CD4-positive, alpha-beta memory T cell (primary cell): ENCODE measurements at places on chromosomes 1 and 21. TPM values are rescaled to one million over a fixed set of nuclear protein-coding genes. Genes with fewer than 3 reads are reported as not detected.

ZNF593OS gene
- not detected for total RNA-seq

DNA sequence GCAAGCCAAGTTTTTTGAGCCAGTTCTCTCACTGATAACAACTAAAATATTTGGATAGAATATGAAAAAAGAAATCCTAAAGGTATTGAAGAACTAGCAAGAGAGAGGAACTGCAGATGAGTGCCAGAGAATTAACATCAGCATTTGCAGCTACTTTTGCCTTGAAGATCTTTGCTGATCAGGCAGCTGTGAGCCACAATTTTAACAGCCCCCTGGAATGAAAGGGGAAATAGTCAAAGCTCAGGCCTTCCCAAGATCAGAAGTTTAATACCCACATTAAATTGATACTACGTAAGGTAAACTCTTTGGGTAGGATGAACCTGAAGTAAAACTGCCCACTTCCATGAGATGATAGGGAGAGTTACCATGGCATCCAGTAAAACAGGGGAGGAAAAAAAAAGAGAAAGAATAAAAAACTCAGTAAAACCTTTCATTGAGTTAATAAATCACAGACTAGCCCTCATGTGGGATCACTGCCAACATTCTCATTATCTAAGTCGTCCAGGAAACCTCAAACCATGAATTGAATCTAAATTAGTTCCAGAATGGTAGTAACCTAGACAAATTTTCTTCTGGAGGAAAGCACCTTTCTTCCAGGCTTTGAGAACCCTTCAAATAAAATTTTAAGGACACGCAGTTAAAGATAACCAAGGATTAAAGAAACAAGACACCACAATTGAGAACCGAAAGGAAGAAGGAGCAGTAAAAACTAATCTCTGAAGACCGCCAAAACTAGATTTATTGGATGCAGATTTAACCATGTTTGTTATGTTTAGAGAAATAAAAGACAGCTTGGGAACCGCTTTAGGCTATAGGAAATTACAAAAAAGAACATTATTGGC lies 28.3 kb downstream of the SCP2 start:
- no peaks in the 10 kb centered on the region for H3K27me3 ChIP-seq
- H3K4me1 ChIP-seq: no peaks in the 10 kb centered on the region
- no peaks in the 10 kb centered on the region for H3K36me3 ChIP-seq
- no peak for DNase-seq
- H3K27ac ChIP-seq: no peak overlapping the region

- DNase-seq: no peak
- no peaks in the 10 kb centered on the region for H3K36me3 ChIP-seq
- H3K4me1 ChIP-seq: no peaks in the 10 kb centered on the region
- no peak overlapping the region for H3K4me3 ChIP-seq
- no peak overlapping the region for H3K27ac ChIP-seq
Observed at GRCh38 chr1:230781594-230781993, 34.4 kb downstream of the CAPN9 start.

LRRC39 gene
- 1.0 TPM for total RNA-seq

C8B gene
- total RNA-seq: not detected

GRCh38 chr1:95033843-95034242 lies 38.9 kb downstream of the ALG14 start:
- H3K36me3 ChIP-seq: no peaks in the 10 kb centered on the region
- no peak for DNase-seq

NIT1 gene
- total RNA-seq: 50.5 TPM

DNA sequence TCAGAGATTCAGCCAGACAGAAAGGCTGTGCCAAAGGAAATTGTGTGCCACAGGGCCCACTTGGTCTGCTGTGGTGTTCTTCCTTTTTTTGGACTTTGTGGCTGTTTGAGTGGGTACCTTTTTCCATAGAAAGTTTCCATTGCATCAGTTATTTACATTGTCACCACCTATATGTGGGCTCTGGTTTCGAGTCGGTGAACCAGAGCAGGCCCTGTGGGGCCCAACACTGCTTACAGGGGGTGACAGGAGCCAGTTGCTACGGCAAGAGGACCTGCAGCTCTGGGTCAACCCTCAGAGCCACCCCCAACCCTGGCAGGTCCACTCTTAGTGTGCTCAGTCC lies 157.0 kb upstream of the EDN2 start:
- peaks cover 26% of the 10 kb centered on the region for H3K4me1 ChIP-seq
- H3K27me3 ChIP-seq: no peaks in the 10 kb centered on the region
- no peak overlapping the region for H3K4me3 ChIP-seq
- H3K27ac ChIP-seq: no peak overlapping the region
- DNase-seq: no peak

AK5 gene
- 17.0 TPM for total RNA-seq

AADACL3 gene
- not detected for total RNA-seq

MTR gene
- total RNA-seq: 71.0 TPM

CSTB gene
- 48.8 TPM for total RNA-seq
